NCI-H1092 treated with DMSO at 0.1 percent for 48 hours (cell line): ENCODE measurements at places on chromosomes 7 and 10.

DNA sequence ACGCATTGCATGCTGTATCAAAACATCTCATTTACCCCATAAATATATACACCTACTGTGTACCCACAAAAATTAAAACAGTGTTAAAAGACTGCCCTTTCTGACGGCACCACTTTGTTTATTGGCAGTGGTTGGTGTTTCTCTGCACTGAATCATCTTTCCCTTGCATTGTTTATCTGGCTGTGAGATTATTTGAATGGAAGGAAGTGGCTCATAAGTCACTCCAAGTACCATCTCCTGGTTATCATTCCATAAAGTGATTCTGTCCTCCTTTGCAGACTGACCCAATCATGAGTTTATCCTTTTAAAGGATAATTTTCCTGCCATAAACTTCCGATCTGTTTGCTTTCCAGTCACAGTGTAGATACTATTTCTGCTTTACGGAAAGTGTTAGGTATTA lies 183.8 kb downstream of the CAMK1D start:
- no peak for DNase-seq

GRCh38 chr10:14259696-14260566 lies 70.8 kb downstream of the FRMD4A start:
- no peak for DNase-seq

DNA sequence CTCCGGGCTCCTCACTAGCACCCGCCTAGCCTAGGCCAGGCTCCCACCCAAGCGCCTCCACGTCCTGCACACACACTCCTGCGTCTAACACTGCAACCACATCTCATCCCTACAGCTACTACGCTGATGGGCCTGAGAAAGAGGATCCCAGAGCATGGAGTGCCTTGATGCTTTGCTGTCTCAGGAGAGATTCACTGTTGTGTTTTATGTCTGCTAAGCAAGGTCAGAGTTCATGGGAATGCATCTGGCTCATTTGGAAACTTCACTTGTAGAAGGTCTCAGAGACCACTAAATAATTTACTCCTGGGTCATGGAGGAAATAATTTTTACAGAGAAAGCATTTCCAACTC lies 88.7 kb downstream of the SLIT1 start:
- DNase-seq, result no peak

- DNase-seq, result no peak
These were observed 117.4 kb upstream of the PFKP start for GRCh38 chr10:2949948-2950354.

- no peak for DNase-seq
These were observed 65.2 kb downstream of the ATE1 start for GRCh38 chr10:121862649-121863048.

DNA sequence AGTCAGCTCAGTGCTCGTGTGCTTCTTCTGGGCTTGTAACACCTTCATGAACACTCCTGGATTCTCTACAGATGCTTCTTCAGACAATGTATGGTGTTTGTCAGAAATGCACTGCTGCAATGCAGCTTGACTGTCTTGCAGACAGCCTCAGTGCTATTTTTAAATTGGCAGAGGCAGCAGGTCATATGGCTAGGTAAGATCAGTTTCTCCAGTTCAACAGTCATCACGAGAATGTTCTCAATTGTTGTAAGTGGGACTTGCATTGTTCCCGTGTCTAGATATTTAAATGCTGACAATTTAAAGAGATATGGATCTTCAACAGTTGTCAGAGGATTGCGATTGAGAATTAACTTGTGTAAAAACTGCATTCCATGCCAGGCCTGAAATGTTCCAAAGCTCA lies 7.6 kb upstream of the ACBD5 start:
- no peak for DNase-seq

- DNase-seq, result no peak
These were observed 79.3 kb upstream of the AFAP1L2 start for GRCh38 chr10:114483575-114483974.

GRCh38 chr10:29692121-29692539 lies 57.4 kb upstream of the SVIL start:
- no peak for DNase-seq

GRCh38 chr10:47366181-47366631 lies 17.9 kb downstream of the ZNF488 start:
- no peak for DNase-seq
